Chondrocyte (in vitro differentiated cells): ENCODE measurements at places on chromosomes 5 and 9. TPM values are rescaled to one million over a fixed set of nuclear protein-coding genes. Genes with fewer than 3 reads are reported as not detected.

Gene SLC34A3
- not detected in 3 replicates for total RNA-seq

Gene DMRT2
- not detected in 3 replicates for total RNA-seq

Gene C9orf153
- total RNA-seq, result 0.48 TPM in 1 of 3 replicates, not detected in the others

Gene FBXO4
- total RNA-seq, result 6.7 to 11.4 TPM (median 9.3 TPM) in 3 replicates

- DNase-seq, result no peak
- no peaks in the 10 kb centered on the region for H3K27me3 ChIP-seq
- H3K36me3 ChIP-seq, result no peaks in the 10 kb centered on the region
Observed at GRCh38 chr5:108743846-108744245, 3.9 kb upstream of the FER start.

DNA sequence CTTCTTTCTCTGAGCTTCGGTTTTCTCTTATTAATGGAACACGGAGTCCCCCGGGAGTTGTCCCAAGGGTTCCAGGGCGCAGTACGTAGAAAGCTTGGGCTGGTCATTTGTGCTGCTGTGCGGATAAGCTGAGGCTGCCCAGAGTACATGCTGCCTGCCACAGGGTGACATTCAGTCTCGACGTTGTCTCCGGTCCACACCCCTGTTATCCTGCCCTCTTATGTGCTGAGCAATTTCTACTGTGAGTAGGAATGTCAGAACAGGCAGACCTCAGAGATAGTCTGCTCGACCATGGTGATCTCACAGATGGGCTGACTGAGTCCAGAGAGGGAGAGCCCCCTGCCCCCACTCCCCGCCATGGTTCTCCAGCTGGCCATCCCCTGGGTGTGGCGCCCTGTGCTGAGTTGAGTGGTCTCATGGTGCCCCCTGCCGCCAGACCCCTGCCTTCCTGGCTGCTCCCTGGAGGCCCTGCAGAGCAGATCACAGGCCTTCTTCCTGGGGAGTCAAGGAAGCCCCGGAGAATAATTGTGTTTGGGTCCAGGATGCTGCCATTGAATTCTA, 124.0 kb downstream of the RGS3 start:
- DNase-seq, result peak; percentile 92
- peaks cover 29% of the 10 kb centered on the region for H3K36me3 ChIP-seq
- no peak overlapping the region for H3K27ac ChIP-seq
- peaks cover 8% of the 10 kb centered on the region for H3K4me1 ChIP-seq

GRCh38 chr9:16848179-16848578, 22.3 kb downstream of the BNC2 start:
- no peak overlapping the region for H3K4me3 ChIP-seq
- H3K27ac ChIP-seq, result no peak overlapping the region
- H3K4me1 ChIP-seq, result peaks cover 3% of the 10 kb centered on the region
- no peak for DNase-seq

GRCh38 chr5:95939465-95939864, 22.2 kb downstream of the ELL2 start:
- no peak overlapping the region for H3K4me3 ChIP-seq
- no peaks in the 10 kb centered on the region for H3K27me3 ChIP-seq
- H3K27ac ChIP-seq, result no peak overlapping the region

DNA sequence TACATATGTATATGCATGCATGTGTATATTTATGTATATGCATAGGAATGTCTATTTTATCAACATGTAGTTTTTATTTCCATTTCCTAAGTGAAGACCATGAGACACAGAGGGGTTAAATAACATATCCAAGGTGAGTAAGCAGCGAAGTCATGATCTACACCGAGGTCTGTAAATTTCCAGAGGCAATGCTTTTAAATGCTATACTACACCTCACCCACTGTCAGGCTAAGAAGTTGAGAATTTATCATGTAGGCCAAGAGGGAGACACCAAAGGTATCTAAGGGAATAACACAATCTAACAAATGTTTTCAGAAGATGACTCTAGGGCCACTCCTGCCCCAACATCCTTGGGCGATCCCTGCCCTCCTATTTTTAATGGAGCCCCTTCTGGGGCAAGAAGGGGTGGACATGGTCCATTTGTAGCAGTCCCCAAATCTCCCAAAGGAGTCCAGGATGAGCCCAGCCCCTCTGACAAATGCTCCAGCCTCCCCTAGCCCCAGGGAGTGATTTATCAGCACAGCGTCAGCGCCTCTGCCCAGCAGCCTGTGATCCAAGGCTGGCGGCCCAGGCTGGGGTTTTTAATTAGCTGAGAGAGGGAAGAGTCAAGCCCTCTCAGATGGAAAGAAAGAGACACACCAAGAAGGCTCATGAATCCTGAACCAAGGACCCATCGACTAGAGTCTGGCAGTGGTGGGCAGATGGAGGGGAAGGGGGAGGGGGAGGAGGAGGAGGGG, 339.9 kb downstream of the ASTN2 start:
- no peak for DNase-seq
- no peak overlapping the region for H3K4me3 ChIP-seq
- H3K27me3 ChIP-seq, result peaks cover 4% of the 10 kb centered on the region

GRCh38 chr5:53035868-53036381, 46.8 kb downstream of the ITGA2 start:
- H3K36me3 ChIP-seq, result no peaks in the 10 kb centered on the region
- no peak overlapping the region for H3K4me3 ChIP-seq
- peaks cover 23% of the 10 kb centered on the region for H3K4me1 ChIP-seq
- no peak for DNase-seq

DNA sequence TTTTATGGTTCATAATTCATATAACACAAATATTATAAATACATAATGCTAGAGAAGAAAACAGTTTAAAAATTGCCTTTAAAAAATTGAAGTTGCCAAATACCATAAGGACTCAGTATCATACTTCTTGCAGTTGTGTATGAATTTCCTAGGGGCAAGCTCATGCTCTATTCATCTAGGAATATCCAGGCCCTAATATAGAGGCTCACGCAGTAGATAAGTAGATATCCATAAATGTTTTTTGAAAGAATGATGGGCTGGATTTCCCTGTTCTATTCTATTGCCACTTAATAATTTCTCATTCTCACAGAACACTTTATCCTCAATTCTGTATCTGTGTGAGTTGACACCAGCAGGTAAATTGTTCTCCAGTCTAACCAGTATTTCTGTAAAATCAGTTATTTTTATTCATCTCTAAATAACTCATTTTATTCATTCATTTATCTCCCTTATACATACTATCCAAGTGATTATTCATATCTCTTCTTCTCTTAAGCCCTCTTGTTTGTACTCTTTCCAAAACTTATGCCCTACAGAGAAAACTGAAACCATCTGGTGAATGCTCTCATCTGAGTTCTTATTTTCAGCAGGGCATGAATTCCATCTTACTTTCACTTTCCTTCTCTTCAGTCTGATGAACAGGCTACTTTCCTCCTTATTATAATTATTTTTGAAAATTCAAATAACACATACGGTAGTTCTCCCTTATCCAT, 97.1 kb downstream of the SLC44A1 start:
- DNase-seq, result no peak
- peak overlapping the region; percentile 36 for H3K27ac ChIP-seq
- peaks cover 13% of the 10 kb centered on the region for H3K4me1 ChIP-seq
- no peaks in the 10 kb centered on the region for H3K27me3 ChIP-seq

DNA sequence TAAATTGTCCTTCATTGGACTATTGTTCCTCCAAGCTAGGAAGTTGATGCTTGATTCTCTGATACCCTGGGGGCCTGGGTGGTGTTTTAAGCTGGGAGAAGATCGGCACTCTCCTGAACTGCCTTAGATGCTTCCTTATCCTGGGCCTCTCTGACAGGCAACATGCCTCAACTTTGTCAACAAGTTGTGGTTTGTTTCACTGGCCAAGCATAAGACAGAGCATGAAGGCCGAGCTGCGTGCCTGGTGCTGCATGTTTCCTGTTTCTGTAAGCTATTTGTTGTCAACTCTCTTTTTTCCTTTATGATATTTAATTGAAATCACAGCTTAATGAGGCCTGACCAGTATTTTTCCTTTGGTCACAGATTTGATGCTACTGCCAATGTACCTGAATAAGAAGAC, 187.6 kb upstream of the TNC start:
- H3K27me3 ChIP-seq, result no peaks in the 10 kb centered on the region
- no peak overlapping the region for H3K4me3 ChIP-seq
- no peak for DNase-seq

DNA sequence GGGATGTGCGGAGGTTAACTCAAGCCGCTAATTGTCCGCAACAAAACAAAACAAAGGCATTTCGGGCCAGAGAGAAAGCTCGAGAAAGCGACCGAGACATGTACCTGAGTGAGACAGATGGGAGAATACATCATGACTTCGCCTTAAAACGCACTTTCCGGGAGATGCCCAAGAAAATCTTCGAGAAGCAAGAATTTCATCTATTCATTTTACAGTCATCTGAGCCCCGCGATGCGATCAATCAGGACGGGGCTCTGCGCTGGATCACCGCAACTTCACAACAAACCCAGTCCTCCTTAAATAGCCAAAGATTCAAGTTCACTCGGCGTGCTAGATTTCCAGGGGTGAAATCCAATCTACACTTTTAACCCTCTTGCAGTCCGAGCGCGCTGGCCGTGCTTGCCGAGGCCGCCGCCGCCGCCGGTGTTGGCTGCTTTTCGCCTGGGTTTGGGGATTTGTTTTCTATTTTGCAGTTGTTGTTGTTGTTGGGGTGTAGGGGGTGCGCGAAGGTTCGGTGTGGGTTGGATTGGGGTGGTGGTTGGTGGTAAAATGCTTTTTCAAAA, 482 bp downstream of the NFIB start:
- H3K4me3 ChIP-seq, result peak overlapping the region; percentile 88
- no peaks in the 10 kb centered on the region for H3K27me3 ChIP-seq
- peaks cover 60% of the 10 kb centered on the region for H3K4me1 ChIP-seq
- no peak for DNase-seq
- H3K27ac ChIP-seq, result peak overlapping the region; percentile 96
- H3K36me3 ChIP-seq, result no peaks in the 10 kb centered on the region

- no peak for DNase-seq
- H3K27ac ChIP-seq, result no peak overlapping the region
- no peaks in the 10 kb centered on the region for H3K27me3 ChIP-seq
- H3K4me1 ChIP-seq, result no peaks in the 10 kb centered on the region
- peaks cover 3% of the 10 kb centered on the region for H3K36me3 ChIP-seq
- no peak overlapping the region for H3K4me3 ChIP-seq
Observed at GRCh38 chr9:87422999-87423398, 74.7 kb upstream of the DAPK1 start.

GRCh38 chr5:766666-767431, 17.7 kb downstream of the ZDHHC11B start:
- H3K27me3 ChIP-seq, result no peaks in the 10 kb centered on the region
- H3K36me3 ChIP-seq, result no peaks in the 10 kb centered on the region
- no peaks in the 10 kb centered on the region for H3K4me1 ChIP-seq
- DNase-seq, result peak; percentile 95
- no peak overlapping the region for H3K27ac ChIP-seq
- H3K4me3 ChIP-seq, result no peak overlapping the region

DNA sequence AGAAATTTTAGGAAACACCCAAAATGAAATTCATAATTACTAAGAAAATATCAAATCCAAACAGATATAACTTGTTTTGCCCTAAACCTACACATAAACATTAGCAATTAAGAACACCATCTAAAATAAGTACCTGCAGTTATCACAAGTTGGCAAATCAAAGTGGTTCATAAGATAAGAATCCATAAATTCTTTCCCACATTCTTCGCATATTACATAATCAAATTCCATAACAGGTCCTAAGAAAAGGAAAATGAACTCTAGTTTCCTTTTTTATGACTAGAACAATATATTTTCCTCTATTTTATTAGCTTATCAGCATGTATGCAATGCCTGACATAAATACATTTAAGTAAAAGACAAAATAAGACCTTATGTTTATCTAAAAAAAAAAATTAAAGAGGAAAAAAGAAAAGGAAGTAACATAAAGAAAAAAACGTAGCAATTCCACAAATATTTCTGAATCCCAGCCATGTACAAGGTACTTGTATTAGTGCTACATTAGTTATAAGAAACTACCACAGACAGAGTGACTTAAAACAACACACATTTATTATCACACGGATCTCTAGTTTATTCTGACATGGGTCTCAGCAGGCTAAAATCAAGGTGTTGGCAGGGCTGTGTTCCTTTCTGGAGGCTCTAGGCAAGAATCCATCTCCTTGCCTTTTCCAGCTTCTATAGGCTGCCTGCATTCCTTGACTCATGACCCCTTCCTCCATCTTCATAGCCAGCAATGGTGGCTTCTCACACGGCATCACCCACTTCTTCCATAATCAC, 7.5 kb downstream of the XPA start:
- H3K27ac ChIP-seq, result peak overlapping the region; percentile 46
- H3K4me3 ChIP-seq, result no peak overlapping the region
- peaks cover 29% of the 10 kb centered on the region for H3K4me1 ChIP-seq
- DNase-seq, result no peak
- no peaks in the 10 kb centered on the region for H3K27me3 ChIP-seq
- peaks cover 22% of the 10 kb centered on the region for H3K36me3 ChIP-seq

DNA sequence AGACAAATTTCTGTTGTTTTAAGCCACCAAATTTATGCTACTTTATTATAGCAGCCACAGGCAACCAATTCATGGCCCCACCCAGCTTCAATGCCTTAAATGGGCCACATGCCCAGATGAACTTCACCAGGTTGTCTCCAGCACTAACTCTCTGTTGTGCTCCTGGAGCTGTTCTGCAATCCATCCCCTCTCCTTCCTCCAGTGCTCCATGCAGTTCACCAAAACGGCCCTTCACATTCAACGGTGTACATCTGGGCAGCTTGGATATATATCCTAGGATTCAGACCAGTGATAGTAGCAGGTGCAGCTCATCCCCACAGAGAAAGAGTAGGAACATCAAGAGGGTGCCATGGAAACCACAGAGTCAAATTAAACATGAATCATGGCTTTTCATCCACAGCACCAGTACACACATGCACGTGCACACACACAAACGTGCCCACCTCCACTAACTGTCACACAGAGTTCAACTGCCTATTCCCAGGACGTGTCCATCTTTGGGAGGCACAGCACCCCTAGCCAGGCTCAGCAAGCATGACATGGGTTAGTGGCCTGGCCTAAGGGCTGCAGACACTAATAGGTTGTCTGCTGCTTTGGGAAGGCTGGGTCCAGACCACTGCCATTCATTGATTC, 134.5 kb downstream of the MED10 start:
- no peak overlapping the region for H3K4me3 ChIP-seq
- H3K36me3 ChIP-seq, result no peaks in the 10 kb centered on the region
- DNase-seq, result no peak
- peaks cover 1% of the 10 kb centered on the region for H3K27me3 ChIP-seq
- no peak overlapping the region for H3K27ac ChIP-seq

DNA sequence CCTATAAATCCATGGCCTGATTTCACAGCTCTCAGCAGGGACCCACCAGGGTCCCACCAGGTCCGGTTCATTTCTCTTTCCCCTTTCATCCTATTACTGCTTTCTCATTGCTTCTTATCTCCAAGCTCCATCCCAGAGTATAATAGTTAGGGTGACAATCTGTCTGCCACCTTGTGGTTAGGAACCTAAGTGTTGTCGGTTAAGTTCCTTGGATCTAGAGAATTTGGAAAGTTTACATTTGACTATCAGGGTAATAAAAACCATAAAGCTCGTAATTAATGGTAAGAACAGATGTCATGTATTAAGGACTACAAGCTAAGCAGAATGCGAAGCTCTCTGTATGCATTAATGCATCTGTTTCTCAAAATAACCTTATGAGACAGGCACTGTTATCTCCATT, 259.1 kb downstream of the SH3GL2 start:
- H3K36me3 ChIP-seq, result peaks cover 2% of the 10 kb centered on the region
- H3K27me3 ChIP-seq, result peaks cover 6% of the 10 kb centered on the region
- H3K4me3 ChIP-seq, result no peak overlapping the region
- no peak for DNase-seq
- no peak overlapping the region for H3K27ac ChIP-seq
- no peaks in the 10 kb centered on the region for H3K4me1 ChIP-seq
